ENCODE measurements at places on chromosomes 2 and 18. TPM values are rescaled to one million over a fixed set of nuclear protein-coding genes. Genes with fewer than 3 reads are reported as not detected.

RBM44 gene
- 0.20 TPM for total RNA-seq

ACKR3 gene
- 0.35 TPM for total RNA-seq

EPB41L3 gene
- total RNA-seq = 554 TPM

GRCh38 chr2:29106256-29106655 lies 9.0 kb upstream of the CLIP4 start:
- DNase-seq = no peak

GRCh38 chr2:14292964-14293363 lies 339.6 kb upstream of the LRATD1 start:
- DNase-seq = no peak

GRCh38 chr2:206433686-206434085 lies 9.6 kb upstream of the ADAM23 start:
- DNase-seq = no peak

GRCh38 chr2:149192427-149192826 lies 138.0 kb upstream of the LYPD6 start:
- no peak for DNase-seq

- no peak for DNase-seq
These were observed 95.8 kb downstream of the SPP2 start for GRCh38 chr2:234146087-234146826.
